ENCODE measurements at places on chromosomes 2 and 18.

DNA sequence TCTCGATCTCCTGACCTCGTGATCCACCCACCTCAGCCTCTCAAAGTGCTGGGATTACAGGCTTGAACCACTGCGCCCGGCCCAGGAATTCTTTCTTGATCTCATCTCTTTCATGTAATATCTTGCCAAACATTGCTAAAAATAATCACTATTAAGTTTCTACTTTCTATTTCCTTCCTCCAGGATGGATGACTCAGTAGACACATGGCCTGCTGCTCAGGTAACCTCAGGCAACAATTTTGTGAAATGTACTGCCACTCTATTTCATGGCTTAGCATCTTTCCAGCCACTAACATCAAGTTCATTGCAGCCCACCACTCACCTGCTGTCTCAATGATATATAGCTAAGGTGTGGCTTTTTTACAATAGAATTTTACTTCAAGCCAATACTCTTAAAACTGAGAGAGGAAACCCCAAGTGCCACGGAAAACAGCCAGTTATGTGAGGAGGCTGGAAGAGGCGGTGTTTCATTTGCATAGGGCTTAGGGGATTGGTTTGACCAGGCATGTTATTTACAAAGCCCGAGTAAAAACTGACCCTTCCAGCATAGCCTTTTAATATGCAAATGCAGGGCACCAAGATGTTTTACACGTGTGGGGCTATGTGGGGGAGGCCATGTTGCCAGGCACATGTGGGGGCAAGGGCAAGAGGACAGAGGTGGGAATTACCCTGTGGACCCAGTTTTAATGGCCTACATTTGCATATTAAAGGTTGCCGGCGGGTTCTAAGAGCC lies 11.3 kb upstream of the SUMO1 start:
- DNase-seq: no peak

- DNase-seq: no peak
Measured at GRCh38 chr2:120447127-120447785, 101.3 kb downstream of the INHBB start.

GRCh38 chr2:96153991-96154431 lies 8.8 kb upstream of the DUSP2 start:
- DNase-seq: no peak

DNA sequence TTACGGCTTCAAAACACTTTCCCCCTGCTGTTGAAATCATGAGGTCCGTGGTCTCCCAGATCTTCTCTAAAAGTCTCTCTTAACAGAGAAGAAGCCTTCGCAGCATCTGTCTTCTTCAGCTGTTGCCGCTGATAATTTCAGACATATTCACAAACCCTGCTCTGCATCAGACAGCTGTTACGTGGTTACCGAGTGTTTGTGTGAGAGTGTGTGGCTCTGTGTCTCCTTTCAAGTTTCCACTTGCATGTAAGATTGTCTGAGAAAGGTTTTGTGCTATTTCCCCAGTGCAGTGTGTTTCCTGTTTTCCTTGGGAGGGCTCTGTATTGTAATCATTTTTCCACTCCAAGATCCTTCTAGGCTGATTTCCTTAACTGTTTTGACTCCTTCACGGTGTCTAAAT lies 32.8 kb downstream of the MAIP1 start:
- no peak for DNase-seq

DNA sequence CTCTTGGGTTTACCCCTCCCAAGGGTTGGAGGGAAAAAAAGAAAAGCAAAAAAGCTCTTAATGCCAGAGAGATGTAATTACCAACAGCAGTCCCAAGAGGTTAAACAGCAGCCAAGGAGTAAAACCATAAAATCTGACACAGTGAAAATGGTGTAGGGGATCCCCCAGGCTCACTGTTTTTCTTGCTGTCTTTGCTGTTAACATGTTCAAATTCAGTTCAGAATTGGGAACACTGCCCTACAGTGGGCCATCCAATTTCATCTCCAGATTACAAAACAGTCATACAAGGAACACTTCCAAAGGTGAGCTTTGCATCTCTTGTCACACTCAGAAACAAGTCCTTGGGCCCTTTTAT lies 54.5 kb downstream of the PLEKHM3 start:
- no peak for DNase-seq

GRCh38 chr2:75406131-75406581 lies 154.6 kb downstream of the EVA1A start:
- no peak for DNase-seq

- no peak for DNase-seq
Measured at GRCh38 chr18:22667616-22668422, 250.1 kb upstream of the CTAGE1 start.

GRCh38 chr2:205785507-205786260 lies 103.4 kb downstream of the NRP2 start:
- no peak for DNase-seq

DNA sequence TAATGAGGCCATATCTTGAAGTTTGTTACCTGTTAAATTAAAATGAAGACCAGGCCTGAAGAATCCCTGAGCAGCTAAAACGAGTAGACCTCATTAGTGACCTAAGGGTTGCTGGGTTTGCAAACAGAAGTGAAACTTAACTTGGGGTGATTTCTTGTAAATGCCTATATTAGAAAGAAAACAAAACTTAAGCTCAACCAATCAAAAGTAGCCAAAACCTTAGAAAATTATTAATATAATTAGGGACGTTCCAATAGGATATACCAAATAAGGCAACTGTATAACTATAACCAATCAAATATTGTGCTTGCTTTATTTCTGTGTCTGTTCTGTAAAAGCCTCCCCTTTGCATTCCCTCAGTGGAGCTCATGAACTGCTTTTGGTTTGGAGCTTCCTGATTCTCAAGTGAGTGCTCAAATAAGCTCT lies 137.9 kb upstream of the VRK2 start:
- DNase-seq: no peak

GRCh38 chr18:1050012-1050657 lies 145.5 kb downstream of the ADCYAP1 start:
- no peak for DNase-seq

GRCh38 chr18:23324056-23324811 lies 128.9 kb upstream of the RIOK3 start:
- no peak for DNase-seq

DNA sequence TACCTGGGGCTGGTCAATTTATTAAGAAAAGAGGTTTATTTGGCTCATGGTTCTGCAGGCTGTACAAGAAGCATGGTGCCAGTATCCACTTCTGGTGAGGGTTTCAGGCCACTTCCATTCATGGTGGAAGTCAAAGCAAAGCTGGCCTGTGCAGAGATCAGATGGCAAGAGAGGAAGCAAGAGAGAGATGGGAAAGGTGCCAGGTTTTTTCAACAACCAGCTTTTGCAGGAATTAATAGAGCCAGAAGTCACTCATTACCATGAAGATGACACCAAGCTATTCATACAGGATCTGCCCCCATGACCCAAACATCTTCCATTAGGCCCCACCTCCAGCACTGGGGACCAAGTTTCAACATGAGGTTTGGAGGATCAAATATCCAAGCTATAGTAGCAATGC lies 56.8 kb upstream of the ST3GAL5 start:
- DNase-seq: no peak

Data from amygdala (tissue), 56 donors.